ENCODE measurements at places on chromosomes 2 and 18. TPM values are rescaled to one million over a fixed set of nuclear protein-coding genes. Genes with fewer than 3 reads are reported as not detected.

Gene LRRC30
- not detected for total RNA-seq

Gene CAPN13
- total RNA-seq, result not detected

Gene COBLL1
- 2.8 TPM for total RNA-seq

Gene HRH4
- total RNA-seq, result not detected

GRCh38 chr2:86035376-86035882 lies 70.3 kb downstream of the POLR1A start:
- peaks cover 12% of the 10 kb centered on the region for H3K36me3 ChIP-seq
- DNase-seq, result no peak
- peak overlapping the region; percentile 88 for H3K27ac ChIP-seq
- H3K4me1 ChIP-seq, result peaks cover 51% of the 10 kb centered on the region

GRCh38 chr2:111216811-111217652 lies 96.3 kb downstream of the BCL2L11 start:
- H3K4me3 ChIP-seq, result no peak overlapping the region
- no peaks in the 10 kb centered on the region for H3K4me1 ChIP-seq
- no peaks in the 10 kb centered on the region for H3K36me3 ChIP-seq

- H3K36me3 ChIP-seq, result no peaks in the 10 kb centered on the region
- H3K4me1 ChIP-seq, result no peaks in the 10 kb centered on the region
- no peak overlapping the region for H3K27ac ChIP-seq
- H3K4me3 ChIP-seq, result no peak overlapping the region
- no peaks in the 10 kb centered on the region for H3K27me3 ChIP-seq
Measured at GRCh38 chr2:121237336-121237979, 47.5 kb downstream of the TFCP2L1 start.

DNA sequence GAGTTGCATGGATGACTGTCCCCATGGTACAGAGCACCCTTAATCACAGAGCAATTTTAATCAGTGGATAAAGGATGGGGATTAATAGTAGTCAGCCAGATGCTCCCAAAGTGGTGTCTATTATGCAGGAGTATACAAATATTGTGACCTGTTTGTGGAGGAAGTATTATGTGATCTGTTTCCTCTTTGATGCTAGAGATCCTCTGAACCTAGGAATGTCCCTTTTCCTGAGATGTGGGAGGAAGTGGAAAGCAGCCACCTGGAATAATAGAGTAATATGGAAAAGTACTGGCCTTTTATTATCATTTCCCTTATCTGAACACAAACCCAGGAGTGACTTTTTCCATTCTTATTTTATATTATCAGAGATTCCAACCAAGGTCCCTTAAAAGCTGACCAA lies 94.2 kb upstream of the EFEMP1 start:
- no peaks in the 10 kb centered on the region for H3K4me1 ChIP-seq
- no peaks in the 10 kb centered on the region for H3K27me3 ChIP-seq
- H3K27ac ChIP-seq, result no peak overlapping the region
- no peaks in the 10 kb centered on the region for H3K36me3 ChIP-seq

- peaks cover 4% of the 10 kb centered on the region for H3K4me1 ChIP-seq
- no peaks in the 10 kb centered on the region for H3K27me3 ChIP-seq
Measured at GRCh38 chr2:127485694-127486071, 40.6 kb downstream of the IWS1 start.

DNA sequence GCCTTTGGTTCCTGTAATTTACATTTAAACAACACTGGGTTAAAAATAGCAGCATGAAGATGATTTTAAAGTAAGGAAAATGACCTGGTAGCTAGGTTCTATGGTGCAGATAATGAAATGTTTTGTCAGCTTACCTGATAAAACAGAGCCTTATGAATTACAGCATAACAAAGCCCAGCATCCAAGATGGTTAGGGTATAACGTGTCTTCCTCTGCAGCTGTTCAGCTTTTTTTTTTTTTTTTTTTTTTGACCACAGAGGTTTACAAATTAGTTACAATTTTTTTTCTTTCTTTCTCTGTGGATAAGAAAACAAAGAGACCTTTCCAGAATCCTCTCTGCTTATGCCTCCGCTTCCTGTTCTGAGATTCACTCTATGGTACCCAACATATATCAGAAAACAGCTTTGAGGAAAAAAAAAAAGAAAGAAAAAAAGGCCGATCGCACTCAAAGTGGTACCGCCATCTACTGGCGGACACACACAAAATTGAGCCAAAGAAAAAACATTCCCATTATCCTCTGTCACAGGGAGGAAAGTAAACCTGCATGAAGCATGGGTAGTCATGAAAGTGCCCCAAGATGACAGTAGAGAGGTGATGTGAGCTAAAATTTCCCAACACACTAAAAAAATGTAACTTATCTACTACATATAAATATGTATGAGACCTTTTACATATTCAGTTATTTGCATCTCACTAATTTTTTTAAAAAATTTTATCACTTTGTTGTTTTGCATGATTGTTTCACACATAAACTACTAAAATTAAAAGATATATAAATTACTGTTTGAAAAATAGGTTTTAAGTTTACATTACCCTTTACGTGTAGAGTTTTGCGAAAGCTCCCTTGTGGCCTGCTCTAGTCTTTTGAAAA lies at the start of gene SCN3A:
TSS of gene SCN3A (minus strand) at position 362 of the 871 bp plus-strand sequence. CDS start 27,656 bp downstream, outside the sequence.
- H3K27ac ChIP-seq, result no peak within 1 kb of the TSS
- no peaks in the 10 kb centered on the region for H3K4me1 ChIP-seq
- no peak within 1 kb of the TSS for H3K4me3 ChIP-seq
- no peaks in the 10 kb centered on the region for H3K27me3 ChIP-seq
- no peaks in the 10 kb centered on the region for H3K36me3 ChIP-seq
- DNase-seq, result no peak

DNA sequence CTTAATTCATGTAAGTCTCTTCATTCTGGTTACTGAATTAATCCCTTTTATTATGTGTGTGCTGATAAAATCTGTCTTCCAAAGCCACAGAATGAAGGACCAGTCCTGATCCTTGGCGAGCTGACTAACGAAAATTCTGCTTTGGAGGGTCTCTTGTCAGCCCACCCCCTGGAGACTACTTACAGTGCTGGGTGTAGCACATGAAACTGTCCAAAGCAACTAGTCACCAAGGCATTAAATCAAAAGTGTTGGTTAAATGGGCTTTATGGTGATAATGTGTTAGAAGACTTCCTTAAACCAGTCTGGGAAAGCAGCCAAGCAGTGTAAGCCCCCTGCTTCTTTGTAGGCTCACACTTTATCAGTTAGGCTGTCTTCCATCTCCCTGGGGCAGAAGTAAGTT lies 420.2 kb downstream of the SUCLG1 start:
- H3K27me3 ChIP-seq, result no peaks in the 10 kb centered on the region
- H3K4me1 ChIP-seq, result no peaks in the 10 kb centered on the region
- no peak overlapping the region for H3K4me3 ChIP-seq
- H3K36me3 ChIP-seq, result no peaks in the 10 kb centered on the region

DNA sequence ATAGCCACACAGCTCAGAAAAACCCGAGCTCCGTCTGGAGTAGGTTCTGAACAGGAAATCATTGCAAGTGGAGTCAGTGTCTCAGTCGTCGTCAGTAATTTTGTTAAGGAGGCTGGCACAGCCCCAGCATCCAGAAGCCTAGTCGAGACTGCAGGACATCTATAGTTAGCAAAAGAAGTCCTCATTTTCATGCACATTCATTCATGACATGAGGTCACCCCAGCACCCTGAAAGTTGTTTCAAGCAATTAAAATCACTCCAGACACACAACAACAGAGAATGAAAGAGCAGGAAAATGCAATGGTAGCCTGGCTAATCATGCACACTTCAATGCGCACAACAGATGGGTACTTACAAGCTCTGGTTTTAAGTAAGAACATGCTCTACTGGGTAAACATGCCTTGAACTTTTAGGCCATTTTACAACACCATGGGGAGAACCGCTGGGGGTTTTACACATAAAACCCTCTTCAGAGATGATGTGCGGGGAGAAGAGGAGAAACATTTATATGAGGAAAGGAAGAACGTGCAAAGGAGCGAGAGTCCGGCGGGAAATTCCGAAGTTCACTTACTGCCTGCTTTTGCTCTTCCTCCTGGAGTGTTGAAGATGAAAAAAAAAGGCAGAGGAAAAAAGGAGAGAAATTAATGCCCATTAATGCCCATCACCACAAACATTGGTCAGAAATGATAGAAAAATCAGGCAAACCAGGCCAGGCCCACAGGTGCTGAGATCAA lies 77.4 kb upstream of the DNMT3A start:
- H3K4me1 ChIP-seq, result no peaks in the 10 kb centered on the region
- H3K4me3 ChIP-seq, result no peak overlapping the region
- no peaks in the 10 kb centered on the region for H3K36me3 ChIP-seq
- H3K27me3 ChIP-seq, result no peaks in the 10 kb centered on the region
- H3K27ac ChIP-seq, result no peak overlapping the region

- H3K27ac ChIP-seq, result no peak overlapping the region
- H3K27me3 ChIP-seq, result no peaks in the 10 kb centered on the region
- H3K4me1 ChIP-seq, result no peaks in the 10 kb centered on the region
- H3K4me3 ChIP-seq, result no peak overlapping the region
Measured at GRCh38 chr2:207403950-207404349, 125.8 kb upstream of the CREB1 start.

- H3K36me3 ChIP-seq, result no peaks in the 10 kb centered on the region
- no peak overlapping the region for H3K27ac ChIP-seq
- no peak for DNase-seq
- H3K27me3 ChIP-seq, result no peaks in the 10 kb centered on the region
- H3K4me3 ChIP-seq, result no peak overlapping the region
Measured at GRCh38 chr18:36772241-36772723, 56.5 kb downstream of the TPGS2 start.

- no peaks in the 10 kb centered on the region for H3K36me3 ChIP-seq
- no peaks in the 10 kb centered on the region for H3K4me1 ChIP-seq
- no peak overlapping the region for H3K27ac ChIP-seq
- no peak for DNase-seq
- no peaks in the 10 kb centered on the region for H3K27me3 ChIP-seq
Measured at GRCh38 chr18:5729983-5730699, 165.2 kb downstream of the TMEM200C start.

- H3K27me3 ChIP-seq, result no peaks in the 10 kb centered on the region
- no peaks in the 10 kb centered on the region for H3K36me3 ChIP-seq
- H3K4me3 ChIP-seq, result no peak overlapping the region
- DNase-seq, result no peak
Measured at GRCh38 chr2:8564475-8564874, 117.4 kb upstream of the ID2 start.

DNA sequence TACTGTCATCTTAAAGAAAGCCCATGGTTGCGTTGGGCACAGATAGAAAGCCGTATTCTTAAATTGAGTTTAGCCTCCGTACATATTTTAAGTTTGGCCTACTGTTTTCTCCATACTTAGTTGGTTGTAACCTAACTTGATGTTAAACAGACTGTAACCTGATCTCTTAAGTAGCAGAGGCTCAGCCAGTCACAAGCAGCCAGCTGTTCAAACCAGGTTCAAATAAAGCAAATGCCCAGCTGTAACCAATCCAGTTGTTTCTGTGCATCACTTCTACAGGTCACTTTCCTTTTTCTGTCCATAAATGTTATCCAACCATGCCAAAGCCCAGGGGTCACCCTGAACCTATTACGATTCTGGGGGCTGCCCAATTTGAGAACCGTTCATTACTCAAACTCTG lies 10.0 kb upstream of the THADA start:
- DNase-seq, result no peak
- H3K36me3 ChIP-seq, result no peaks in the 10 kb centered on the region
- no peaks in the 10 kb centered on the region for H3K27me3 ChIP-seq
- H3K27ac ChIP-seq, result no peak overlapping the region
- no peaks in the 10 kb centered on the region for H3K4me1 ChIP-seq

DNA sequence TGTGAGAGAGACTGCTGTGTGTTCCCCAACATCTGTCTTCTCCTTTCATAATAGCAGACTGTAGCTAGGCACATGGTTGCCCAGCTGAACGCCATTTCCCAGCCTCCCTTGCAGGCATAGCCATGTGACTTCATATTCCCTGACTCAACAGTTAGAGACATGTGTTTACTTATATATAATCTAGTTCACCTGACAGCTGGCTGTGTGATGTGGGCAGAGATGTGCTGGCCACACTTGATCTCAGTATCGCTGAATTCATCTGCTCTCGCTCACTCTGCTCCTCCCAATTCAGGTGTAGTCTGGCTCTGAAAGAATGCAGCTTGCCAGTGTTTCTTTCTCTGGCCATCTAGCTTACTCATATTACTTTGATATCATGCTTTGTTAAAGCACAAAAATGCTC lies 52.3 kb upstream of the SEC11C start:
- no peaks in the 10 kb centered on the region for H3K36me3 ChIP-seq
- H3K27ac ChIP-seq, result no peak overlapping the region
- DNase-seq, result peak; percentile 50
- H3K4me3 ChIP-seq, result no peak overlapping the region
- H3K27me3 ChIP-seq, result no peaks in the 10 kb centered on the region

DNA sequence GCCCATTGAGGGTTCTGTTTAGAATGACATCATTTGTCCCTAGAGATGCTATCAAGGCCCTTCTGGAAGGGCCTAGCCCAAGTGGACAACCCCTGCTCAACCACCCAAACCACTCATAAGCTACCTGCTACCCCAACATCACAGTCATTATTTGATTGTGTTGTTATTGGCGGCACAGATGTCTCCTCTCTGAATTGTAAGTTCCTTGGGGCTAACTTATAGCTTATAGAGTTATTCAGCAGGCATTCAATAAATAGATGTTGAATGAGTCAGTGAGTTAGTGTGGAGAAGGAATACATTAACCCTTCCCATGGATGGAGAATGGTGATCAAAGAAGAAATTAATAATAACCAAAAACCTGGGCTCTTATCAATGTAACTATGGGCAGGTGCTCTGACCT lies 80.0 kb downstream of the ACAA2 start:
- no peak overlapping the region for H3K27ac ChIP-seq
- H3K27me3 ChIP-seq, result no peaks in the 10 kb centered on the region
- H3K4me3 ChIP-seq, result no peak overlapping the region
- H3K36me3 ChIP-seq, result no peaks in the 10 kb centered on the region
- H3K4me1 ChIP-seq, result no peaks in the 10 kb centered on the region

GRCh38 chr18:3442919-3443318 lies 7.1 kb upstream of the TGIF1 start:
- H3K4me1 ChIP-seq, result peaks cover 5% of the 10 kb centered on the region
- no peaks in the 10 kb centered on the region for H3K36me3 ChIP-seq
- DNase-seq, result no peak
- no peak overlapping the region for H3K27ac ChIP-seq
- H3K4me3 ChIP-seq, result no peak overlapping the region
- no peaks in the 10 kb centered on the region for H3K27me3 ChIP-seq

GRCh38 chr2:219401606-219402005 lies 13.9 kb upstream of the DNPEP start:
- no peak overlapping the region for H3K27ac ChIP-seq
- H3K27me3 ChIP-seq, result no peaks in the 10 kb centered on the region
- no peaks in the 10 kb centered on the region for H3K36me3 ChIP-seq
- H3K4me1 ChIP-seq, result peaks cover 13% of the 10 kb centered on the region
- DNase-seq, result no peak

- peak overlapping the region; percentile 80 for H3K27ac ChIP-seq
- peaks cover 33% of the 10 kb centered on the region for H3K4me1 ChIP-seq
- peak overlapping the region; percentile 62 for H3K4me3 ChIP-seq
- peak; percentile 40 for DNase-seq
Measured at GRCh38 chr18:51196118-51196810, 1.2 kb downstream of the MEX3C start.

DNA sequence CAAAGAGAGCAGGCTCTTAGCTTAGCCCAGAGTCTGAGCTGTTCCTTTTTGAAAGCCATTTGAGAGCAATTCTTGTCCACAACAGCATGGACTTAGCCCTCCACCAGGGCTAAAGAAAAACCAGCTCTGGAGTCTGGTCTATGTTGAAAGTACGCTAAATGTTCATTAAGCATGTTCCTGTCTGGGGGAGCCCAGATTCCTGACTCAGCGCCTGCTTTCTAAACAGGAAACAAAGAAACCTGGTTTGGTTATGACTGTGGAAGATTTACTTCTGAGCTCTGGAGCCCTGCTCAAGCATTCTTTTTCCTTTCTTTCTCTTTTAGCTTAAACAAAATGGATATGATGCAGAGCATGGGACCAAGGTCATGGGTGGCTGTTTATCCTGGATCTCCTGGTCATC lies 279.8 kb downstream of the RBM43 start:
- no peak overlapping the region for H3K4me3 ChIP-seq
- no peaks in the 10 kb centered on the region for H3K36me3 ChIP-seq
- DNase-seq, result no peak
- no peaks in the 10 kb centered on the region for H3K4me1 ChIP-seq
